ENCODE measurements at places on chromosomes 5 and 9.

- DNase-seq: no peak
These were observed 229.5 kb downstream of the PAPPA start for GRCh38 chr9:116383133-116383532.

GRCh38 chr9:97889941-97890887 lies 32.1 kb downstream of the TRMO start:
- DNase-seq: peak; percentile 20

DNA sequence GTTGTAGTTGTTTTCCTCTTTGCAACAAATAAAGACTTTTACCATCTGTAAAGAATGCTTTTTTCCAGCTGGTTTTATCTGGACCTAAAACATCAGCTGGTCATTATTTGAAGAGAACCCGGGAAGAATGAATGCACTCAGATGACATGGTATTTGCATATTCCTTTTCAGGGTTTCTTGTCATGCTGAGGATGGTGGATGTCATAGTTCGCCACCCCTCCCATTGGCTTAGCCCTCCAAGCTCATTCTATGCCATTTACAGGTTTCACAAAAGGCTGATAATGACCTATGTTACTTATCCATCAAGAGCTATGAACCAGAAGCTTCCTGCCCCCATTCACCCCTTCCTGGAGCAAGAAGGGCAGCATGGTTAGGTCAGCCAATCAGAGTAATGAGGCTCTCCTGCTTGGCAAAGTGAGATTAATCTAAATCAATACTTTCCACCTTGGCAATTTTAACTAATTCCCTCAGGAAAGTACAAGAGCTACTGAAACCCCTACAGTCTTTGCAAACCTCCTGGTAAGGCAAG lies 440.5 kb upstream of the TLE4 start:
- no peak for DNase-seq

DNA sequence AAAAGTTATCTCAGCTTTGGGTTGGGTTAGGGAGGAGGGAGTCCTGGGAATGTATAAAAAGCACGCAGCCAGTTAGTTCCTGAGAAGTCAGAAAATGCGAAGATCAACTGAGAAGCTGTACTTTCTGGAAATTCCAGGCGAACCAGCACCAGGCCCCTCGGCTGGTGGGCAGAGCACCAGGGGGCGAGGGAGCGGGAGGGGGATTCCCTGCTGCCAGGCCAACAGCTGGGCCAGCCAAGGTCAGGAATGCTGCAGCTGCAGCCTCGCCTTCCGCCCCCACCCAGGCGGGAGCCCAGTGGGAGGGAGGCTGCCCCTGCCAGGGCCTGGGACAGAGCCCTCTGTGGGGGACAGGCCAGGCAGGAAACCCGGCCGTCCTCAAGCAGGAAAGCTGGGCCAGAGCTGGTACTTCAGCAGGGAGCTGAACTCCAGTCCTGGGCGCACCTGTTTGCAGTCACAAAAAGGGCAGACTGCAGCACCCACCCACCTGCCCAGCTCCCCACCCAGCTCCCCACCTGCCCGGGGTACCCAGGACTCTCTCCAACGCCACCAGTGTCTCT lies 35.5 kb downstream of the VAV2 start:
- no peak for DNase-seq

- no peak for DNase-seq
These were observed 130.9 kb downstream of the SUSD1 start for GRCh38 chr9:112044186-112044585.

GRCh38 chr5:143227301-143227700 lies 176.2 kb downstream of the NR3C1 start:
- no peak for DNase-seq

DNA sequence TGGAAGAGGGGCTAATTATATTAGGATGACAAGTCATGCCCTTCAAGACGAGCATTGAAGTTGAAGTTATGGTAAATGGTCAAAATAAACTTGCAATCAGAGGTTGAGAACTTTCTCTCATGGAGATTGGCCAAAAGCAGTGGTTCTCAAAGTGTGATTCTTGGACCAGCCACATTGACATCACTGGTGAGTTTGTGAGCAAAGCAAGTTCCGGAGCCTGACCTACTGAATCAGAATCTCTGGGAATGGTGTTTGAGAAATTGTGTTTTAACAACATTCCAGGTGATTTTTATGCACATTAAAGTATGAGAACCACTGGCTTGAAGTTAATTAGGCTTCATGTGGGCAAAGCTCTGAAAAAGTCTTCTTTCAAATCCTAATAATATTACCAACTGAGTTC lies 403.5 kb downstream of the ZSWIM6 start:
- no peak for DNase-seq

GRCh38 chr5:308672-309271 lies 12.7 kb upstream of the AHRR start:
- no peak for DNase-seq

- DNase-seq: no peak
These were observed 11.1 kb upstream of the ORM1 start for GRCh38 chr9:114311571-114312512.

- no peak for DNase-seq
These were observed 840.4 kb downstream of the MAT2B start for GRCh38 chr5:164345853-164346252.

GRCh38 chr9:37005517-37006140 lies 28.4 kb downstream of the PAX5 start:
- DNase-seq: no peak

- no peak for DNase-seq
These were observed 120.2 kb upstream of the SLC25A48 start for GRCh38 chr5:135714126-135714894.

DNA sequence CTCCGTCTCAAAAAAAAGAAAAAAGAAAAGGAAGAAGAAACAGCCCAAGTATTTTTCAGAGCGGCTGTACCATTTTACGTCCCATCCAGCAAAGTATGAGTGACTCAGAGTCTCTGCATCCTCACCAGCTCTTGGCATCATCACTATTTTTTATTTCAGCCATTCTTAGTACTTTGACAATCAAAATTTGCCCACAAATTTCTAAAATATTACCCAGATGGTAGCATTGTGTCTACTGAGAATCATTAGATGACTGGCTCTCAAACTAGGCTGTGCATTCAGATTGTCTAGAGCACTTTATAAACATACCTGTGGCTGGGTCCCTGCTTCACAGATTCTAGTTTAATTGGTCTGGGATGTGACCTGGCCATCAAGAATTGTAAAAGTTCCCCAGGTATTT lies 21.6 kb upstream of the MELK start:
- DNase-seq: no peak

- DNase-seq: no peak
These were observed 95.7 kb downstream of the NFIB start for GRCh38 chr9:14218253-14218652.

DNA sequence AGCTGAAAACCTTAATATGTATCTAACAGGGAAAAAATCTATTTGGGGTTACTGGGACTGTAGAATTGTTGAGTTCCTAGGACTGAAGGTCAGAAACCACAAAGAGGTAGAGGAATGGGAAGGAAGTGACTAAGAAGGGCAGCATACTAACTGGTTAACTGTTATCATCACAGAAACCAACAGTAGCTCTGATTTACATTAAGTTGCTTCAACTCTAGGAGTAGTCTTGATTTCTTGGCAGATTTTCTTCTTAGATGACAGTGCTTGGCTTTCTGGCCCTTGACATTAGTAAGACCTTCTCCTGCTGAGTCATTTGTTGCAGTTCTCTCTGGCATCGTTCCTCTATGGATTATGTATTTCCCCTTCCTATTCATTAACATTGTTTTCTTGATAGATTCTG lies 116.1 kb upstream of the RASA1 start:
- no peak for DNase-seq
